ENCODE measurements at places on chromosomes 6 and 20.

GRCh38 chr20:24587384-24588046 lies 118.1 kb downstream of the SYNDIG1 start:
- no peak for DNase-seq

GRCh38 chr6:105952772-105953690 lies 133.1 kb upstream of the PRDM1 start:
- no peak for DNase-seq

- no peak for DNase-seq
Measured at GRCh38 chr6:157029980-157030690, 253.0 kb downstream of the ARID1B start.

DNA sequence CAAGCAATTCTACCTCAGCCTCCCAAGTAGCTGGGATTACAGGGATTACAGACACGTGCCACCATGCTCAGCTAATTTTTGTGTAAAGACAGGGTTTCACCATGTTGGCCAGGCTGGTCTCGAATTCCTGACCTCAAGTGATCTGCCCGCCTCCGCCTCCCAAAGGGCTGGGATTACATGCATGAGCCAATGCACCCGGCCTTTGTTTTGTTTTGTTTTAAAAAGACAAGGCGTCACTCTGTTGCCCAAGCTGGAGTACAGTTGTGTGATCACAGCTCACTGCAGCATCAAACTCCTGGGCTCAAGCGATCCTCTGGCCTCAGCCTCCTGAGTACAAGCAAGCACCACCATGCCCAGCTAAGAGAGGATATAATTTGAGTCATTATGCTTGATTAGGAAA lies 5.4 kb downstream of the SERINC3 start:
- DNase-seq: no peak

GRCh38 chr20:34566978-34567891 lies 8.7 kb downstream of the MAP1LC3A start:
- no peak for DNase-seq

DNA sequence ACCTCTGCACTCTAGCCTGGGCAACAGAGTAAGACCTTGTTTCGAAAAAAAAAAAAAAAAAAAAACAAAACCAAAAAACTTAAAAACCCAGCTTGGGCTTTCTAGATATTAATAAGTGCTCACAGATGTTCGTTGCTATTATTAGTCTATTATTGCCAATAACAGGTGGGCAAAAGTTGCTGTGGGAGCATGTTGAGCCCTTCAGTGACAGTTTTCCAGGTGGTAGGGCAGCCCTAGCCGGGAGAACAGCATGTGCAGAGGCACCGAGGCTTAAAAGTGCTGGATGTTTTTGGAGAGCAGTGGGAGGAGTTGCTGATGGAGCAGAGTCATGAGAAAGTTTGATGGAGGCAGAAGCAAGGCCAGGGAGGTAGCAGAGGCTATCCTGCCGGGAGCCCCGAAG lies 4.4 kb downstream of the PPP1R16B start:
- no peak for DNase-seq

DNA sequence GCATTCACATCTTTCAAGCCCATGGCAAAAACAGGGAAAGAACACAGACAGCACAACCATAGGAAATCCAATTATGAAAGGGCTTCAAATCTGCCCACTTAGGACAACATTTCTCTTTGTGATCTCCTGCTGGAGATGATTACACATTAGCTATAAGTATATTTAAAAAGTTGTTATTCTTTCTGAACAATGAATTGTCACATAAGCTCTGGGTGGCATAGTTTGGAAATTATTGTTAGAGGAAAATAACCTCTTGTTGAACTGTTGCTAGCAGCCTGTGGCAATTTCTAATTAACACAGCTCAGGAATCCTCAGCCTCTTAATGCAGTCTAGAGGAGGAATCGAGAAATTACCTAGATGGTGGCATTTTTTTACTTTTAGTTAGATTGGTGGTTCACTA lies 54.9 kb downstream of the BCAS1 start:
- no peak for DNase-seq

DNA sequence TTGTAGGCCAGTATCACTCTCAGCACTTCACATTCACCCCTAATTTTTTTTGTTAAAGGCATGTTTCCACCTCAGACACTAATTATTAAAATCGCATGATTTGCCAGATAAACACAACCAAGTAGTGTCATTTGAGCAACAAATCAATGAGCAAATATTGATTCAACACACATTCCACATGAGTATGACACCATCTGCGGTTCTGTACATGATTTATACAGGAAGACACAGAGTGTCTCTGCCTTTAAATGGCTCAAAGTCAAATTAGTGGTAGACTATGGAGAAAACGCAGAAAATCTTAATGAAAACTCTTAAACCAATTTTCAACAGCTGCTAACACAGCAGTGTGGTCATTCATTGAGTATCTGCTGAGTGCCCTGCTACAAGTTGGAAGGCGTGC lies 300.2 kb downstream of the SOX4 start:
- DNase-seq: no peak

GRCh38 chr20:20274821-20275220 lies 93.1 kb upstream of the INSM1 start:
- DNase-seq: no peak

- no peak for DNase-seq
Measured at GRCh38 chr6:13565921-13566320, 8.5 kb upstream of the SIRT5 start.

DNA sequence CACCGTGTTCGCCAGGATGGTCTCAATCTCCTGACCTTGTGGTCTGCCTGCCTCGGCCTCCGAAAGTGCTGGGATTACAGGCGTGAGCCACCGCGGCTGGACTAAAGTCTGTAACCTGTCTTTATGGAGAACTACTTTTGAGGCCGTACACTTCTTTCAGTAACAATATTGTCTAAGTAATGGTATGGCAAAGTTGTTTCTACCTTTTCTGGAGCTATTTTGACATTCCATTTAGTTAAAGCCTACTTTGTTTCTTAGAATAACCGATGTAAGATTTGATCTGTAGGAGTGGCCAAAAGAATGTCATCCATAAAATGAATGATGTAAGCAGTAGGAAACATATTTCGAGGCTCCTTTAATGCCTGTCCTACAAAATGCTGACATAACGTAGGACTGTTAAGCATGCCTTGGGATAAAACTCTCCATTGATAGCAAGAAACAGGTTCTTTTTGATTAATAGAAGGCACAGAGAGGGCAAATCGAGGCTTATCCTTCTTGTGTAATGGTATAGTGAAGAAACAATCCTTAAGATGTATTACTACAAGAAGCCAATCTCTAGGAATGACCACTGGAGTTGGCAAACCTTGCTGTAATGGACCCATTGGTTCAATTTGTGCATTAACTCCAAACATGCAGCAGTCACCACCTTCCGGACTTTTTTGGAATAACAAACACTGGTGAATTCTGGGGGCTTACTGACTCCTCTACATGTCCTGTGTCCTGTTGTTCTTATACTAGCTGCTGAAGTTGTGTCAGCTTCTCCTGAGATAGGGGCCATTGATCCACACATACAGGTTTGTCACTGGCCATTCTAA lies 35.9 kb downstream of the HLA-DRA start:
- DNase-seq: no peak

DNA sequence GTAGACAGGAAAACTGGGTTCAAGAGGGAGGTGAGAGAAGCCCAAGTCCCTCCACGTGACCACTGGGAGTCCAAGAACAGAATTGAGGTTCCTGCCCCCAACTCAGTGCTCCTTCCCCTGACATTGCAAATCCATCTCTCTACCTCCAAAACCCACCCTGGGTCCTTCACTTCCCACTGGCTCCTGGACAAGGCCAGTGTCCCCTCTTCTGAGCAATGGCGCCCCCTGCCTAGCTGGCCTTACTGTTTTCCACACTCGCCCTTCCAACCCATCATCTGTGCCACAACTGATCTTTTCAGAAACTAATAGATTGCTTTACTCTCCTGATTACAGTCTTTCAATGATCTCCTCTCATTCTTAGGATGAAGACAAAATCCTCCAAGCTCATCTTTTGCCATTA lies 200.3 kb downstream of the ANKRD60 start:
- DNase-seq: no peak

DNA sequence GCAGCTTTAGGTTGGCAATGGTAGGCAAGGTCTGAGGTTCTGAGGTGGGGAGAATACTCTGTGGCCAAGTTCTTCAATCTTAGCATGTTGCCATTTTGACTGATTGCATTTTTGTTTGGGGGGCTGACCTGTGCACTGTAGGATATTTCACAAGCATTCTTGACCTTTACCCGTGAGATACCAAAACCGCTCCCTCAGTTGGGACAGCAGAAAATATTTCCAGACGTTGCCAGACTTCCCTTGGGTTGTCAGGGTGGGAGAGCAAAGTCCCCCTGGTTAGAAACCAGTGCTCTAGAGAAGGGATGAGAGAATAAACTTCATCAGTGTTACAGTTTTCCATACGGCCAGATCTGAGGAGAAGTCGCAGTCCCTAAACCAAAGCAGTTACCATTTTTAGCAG lies 279.6 kb downstream of the TFAP2B start:
- DNase-seq: no peak

DNA sequence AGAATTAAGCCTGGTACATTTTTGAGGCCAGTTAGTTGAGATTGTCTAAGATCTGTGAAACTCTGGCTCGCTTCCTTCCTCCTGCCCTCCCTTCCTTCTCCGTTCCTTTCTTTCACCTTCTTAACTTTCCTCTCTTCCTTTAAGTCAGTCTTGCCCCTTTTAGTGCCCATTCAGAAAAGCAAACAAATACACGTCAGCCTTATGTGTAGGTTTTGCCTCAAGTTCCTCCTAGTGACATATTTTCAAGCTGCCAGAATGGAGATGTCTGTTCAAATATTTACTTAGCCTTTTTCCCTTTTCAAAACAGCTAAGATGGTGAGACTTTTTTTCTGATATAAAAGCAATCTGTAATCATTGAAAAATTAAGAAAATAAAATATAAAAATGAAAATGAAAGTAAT lies 178.4 kb downstream of the FARS2 start:
- DNase-seq: no peak

- DNase-seq: peak; percentile 79
Measured at GRCh38 chr20:39706184-39706663, 744.1 kb downstream of the DHX35 start.
